ENCODE measurements at places on chromosomes 4 and X.
A peak's percentile ranks its signal among the peaks of the same experiment; 100 is the strongest.

- no peak for DNase-seq
Observed at GRCh38 chr4:70583952-70584834, 7.9 kb upstream of the AMBN start.

DNA sequence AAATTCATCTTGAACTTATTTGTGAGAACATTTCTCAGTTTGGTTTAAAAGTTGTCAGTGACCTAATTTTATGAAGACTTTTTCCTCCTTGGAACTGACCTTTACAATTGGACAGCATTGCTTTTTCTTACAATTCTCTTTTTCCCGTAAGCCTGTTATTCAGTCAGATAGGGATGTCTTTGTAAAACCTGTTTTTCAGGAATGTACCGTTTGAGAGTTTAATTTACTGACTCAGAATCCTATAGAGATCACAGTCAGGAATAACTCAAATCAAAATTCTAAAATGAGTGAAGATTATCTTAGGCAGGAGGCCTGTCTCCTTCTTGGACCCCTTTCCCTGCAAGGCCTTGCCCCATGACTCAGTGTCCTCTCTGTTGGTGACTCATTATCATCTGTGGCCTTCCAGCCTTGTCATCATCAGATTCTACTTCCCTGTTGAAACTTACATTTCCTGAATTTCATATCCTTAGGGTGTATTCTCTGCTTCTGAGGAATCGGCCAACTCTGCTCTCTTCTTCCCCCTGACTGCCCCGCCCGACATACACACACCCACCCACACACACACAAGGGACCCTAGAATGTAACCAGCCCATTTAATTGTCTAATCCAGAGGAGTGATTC is 99.8 kb downstream of the ARHGAP10 start:
- DNase-seq = peak; percentile 76

- DNase-seq = no peak
Observed at GRCh38 chr4:70741867-70742658, 20.3 kb downstream of the RUFY3 start.

GRCh38 chr4:81326581-81326980 is 111.6 kb upstream of the PRKG2 start:
- DNase-seq = no peak

All from RWPE2 (cell line).